ENCODE measurements at places on chromosomes 6 and 20.

- DNase-seq = peak; percentile 78
Measured at GRCh38 chr6:163712981-163713380, 298.5 kb downstream of the QKI start.

- no peak for DNase-seq
Measured at GRCh38 chr6:111683749-111684267, 78.1 kb upstream of the TRAF3IP2 start.

DNA sequence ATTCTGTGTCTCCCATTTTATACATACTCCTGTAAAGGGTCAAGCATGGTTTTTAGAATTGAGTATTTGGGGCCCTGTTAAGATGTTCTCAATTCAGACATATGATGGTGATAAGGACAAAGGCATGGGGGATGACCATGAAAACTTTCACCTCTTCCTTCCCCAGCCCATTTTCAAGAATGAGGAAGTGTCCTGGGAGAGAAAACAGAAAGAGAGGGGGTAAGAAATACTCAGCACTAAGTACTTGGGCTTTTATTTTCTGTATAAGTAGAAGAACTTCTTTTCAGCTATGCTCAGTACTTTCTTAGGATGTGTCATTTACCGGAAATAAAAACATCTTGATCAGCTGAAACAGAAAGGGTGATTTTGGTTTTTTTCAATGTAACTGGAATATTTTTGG lies 10.9 kb upstream of the MBOAT1 start:
- DNase-seq = no peak

DNA sequence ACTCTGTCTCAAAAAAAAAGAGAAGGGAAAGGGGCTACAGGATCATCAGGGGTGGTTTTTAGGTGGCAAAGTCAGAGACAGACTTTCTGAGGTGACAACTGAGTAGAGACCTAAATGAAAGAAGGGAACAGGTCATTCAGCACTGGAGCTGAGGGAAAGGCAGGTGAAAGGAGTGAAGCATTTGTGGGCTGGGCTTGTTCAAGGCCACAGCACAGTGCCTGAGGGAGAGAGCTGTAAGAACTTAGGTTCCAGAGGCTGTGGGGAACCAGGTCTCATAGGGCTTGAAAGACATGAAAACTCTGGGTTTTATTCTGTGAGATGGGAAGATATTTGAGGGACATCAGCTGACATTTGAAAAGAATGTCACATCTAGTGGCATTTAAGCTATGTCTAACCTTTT lies 20.8 kb downstream of the KATNA1 start:
- no peak for DNase-seq

- peak; percentile 21 for DNase-seq
Measured at GRCh38 chr6:96898241-96898851, 655 bp upstream of the NDUFAF4 start.

DNA sequence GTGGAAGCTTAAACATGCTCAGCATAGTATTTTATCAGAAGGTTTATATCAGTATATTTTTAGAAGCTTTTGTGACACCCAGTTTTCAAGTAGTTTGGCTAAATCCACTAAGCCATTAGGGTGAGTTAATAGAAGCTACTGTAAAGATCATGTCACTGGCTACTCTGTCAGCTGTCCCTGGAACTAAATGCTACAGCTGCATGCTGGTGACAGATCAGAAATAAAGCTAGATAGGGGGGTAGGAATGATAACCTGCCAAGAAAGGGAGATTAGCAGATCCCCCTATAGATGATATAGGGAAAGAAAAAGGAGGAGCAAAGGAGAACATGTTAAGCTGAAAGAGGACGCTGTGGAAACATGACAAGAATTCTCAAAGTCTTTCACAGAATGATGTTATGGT lies 363.2 kb downstream of the QKI start:
- DNase-seq = no peak

DNA sequence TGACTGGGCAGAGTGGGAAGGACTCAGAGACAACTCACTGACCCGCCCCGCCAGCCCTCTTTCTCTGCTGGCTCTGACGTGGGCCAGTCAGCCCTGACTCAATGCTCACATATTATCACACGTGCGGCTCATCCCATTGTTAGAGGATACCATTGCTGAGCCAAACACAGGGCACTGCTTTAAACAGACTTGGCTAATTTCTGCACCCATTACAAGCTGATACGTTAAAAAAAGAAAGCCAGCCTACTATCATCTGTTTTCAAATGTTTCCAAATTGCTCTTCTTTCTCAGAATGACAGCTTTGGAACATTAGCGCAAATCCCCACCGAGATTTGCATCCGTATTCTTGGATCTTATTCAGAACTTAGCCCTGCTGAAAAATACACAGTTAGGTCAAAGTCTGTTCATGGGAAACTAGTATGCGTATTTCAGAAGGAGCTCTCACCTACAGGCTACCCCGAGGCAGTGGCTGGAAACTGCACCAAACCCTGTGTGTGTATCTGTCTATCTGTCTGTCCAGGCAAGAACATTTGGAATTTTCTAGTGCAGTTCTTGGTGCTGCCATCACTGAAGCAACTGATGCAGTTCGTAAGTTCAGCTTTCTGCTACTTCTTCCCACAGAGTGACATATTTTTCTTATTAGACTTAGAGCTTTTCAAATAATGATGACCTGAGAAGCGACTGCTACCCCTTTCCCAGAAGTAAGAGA lies 32.8 kb downstream of the RAMACL start:
- no peak for DNase-seq

DNA sequence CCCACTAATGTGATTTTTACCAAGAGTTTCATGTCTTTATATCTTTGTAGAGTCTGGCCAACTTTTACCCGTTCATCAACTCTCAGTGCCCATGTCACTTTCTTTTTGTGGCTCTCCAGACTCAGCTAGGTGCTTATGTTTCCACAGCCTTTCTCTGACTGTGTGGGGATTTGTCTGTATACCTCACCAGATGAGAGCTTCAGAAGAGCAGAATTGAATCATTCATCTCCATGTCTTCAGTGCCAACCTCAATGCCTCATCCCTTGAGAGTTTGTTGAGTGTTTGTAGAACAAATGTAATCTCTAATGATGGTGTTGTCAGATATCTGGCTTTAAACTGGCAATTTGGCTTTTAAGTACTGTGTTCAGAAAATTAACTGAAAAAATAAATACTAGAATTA lies 16.8 kb upstream of the CCN2 start:
- DNase-seq = no peak

DNA sequence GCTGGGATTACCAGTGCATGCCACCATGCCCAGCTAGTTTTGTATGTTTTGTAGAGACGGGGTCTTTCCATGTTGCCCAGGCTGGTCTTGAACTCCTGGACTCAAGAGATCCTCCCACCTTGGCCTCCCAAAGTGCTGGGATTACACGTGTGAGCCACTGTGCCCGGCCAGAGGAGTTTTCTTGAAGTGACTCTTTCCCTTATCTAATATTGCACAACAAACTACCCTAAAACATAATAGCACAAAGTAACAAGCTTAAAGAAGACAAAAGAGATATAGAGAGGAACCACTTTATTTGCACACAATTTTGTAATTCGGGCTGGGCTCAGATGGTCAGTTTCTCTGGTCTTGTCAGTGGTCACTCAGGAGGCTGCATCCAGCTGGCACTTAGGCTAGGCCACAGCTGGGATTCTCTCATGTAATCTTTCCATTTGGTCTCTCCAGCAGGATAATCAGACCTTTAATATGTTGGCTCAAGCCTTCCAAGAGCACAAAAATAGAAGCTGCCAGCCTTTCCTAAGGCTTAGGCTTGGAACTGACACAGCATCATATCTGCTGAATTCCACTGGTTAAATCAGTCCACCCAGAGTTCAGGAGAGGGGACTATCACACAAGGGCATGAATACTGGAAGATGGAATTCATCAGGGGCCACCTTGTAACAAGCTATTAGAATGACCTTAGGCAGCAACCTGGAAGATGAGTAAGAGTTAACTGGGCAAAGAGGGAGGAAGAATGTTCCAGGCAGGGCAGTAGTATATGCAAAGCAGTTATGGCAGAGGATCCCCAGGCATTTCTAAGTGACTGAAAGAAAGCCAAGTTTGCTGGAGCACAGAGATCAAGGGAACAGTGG lies 56.7 kb upstream of the PNRC1 start:
- DNase-seq = no peak

- no peak for DNase-seq
Measured at GRCh38 chr20:46990596-46991104, 96.0 kb downstream of the EYA2 start.

DNA sequence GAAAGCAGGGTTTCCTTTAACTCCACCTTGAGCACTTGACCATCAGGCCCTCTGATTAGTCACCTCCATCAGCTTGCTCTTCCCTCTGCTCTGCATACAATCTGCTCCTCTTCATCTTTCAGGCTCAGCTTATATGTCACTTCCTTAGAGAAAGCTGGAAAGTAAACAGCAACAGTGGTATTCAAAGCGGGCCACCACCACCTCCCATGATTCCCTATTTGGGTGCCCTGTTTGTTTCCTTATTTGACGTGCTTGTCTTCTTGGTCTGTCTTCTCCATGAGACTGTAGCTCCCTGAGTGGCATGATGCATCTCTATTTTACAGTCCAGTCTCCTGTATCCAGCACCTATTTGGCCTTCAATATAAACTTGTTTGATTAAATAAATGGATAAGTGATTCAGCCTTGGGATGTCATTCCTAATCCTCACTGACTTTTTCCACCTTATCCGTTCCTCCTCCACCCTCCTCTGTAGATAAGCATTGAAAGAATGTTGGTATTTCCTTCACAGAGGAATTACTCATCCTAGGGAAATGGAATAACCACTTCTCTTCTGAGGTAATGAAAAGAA lies 102.8 kb upstream of the SGK1 start:
- DNase-seq = peak; percentile 80

DNA sequence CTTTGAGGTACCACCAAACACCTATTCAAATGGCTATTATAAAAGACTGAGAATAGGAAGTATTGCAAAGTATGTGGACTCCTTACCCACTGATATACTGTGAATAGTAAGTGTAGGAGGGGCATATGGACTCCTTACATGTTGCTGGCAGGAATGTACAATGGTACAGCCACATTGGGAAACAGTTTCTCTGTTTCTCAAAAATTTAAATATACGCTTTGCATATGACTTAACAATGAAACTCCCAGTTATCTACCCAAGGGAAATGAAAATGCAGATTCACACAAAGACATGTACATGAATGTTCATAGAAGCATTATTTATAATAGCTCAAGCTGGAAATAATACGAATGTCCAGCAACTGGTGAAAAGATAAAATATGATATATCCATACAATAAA lies 5.5 kb upstream of the ENPP1 start:
- DNase-seq = no peak

DNA sequence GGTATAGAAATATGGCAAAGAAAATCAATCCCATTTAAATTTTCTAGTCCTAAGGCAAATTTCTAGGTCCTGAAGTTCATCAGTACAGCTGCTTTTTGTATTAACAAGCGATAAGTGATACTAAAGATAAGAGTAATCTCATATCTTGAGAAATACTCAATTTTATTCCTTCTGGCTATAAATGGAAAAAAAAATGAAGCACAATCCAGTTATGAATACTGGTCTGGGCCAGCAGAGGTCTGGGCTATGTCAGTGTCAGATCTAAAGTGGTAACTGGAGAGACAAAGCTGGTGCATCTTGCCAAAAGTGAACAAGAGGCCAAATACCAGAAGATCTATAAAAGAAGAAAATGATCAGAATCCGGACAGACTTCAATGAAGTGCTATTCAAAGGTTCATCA lies 126.4 kb downstream of the FUT9 start:
- DNase-seq = no peak

- no peak for DNase-seq
Measured at GRCh38 chr6:118844915-118845314, 49.0 kb upstream of the ASF1A start.

GRCh38 chr6:44004625-44005506 lies 122.4 kb downstream of the MRPL14 start:
- DNase-seq = no peak

GRCh38 chr6:168050881-168051586 lies 28.0 kb downstream of the FRMD1 start:
- DNase-seq = no peak

DNA sequence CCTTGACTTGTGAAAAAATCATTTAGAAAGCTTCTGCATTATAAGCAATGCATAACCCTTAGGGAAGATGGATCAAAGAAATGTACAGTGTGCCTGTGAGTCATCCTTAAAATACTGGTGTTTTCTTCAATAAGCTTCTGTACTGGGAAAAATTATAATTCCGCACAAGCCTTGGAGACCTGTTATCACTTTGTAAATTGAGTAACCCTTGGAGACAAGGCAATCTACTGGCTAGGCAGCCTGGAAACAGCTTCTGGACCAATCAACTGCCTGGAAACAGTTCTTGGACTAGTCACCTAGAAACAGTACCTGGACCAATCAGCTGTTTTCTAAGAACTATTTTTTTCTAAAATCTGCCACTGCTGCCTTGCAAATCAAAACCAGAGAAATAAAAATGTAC lies 25.8 kb upstream of the RNGTT start:
- no peak for DNase-seq

DNA sequence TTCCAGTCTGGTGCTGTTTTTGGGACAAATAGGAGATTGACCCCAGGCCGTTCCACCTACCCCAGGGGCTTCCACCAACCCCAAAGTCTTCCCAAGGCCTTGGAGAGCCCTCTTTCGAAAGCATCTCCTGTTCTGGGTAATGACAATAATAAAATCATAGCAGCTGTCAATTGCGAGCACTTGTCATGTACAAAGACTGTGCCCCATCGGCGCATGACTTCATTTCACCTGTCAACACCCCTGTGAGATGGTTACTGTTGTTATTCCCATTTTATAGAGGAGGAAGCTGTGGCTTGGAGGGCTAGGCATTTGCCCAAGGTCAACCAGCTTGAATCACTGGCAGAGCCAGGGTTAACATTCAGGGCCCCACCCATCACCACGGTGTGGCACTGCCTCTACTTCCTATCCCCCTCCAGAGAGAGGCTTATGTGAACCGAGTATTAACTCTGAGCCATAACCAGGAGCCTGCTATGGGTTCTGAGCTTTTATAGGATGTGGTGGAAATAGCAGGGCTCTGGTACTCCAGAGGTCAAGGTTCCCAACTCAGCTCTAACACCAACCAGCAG lies 51.2 kb downstream of the HNF4A start:
- DNase-seq = no peak

- no peak for DNase-seq
Measured at GRCh38 chr20:21356386-21356785, 40.9 kb downstream of the NKX2-4 start.

GRCh38 chr20:40278673-40279072 lies 410.4 kb downstream of the MAFB start:
- DNase-seq = peak; percentile 60

Data from inflammatory macrophage (primary cell).